Type B pancreatic cell (in vitro differentiated cells): ENCODE measurements at places on chromosomes 2 and 18.

GRCh38 chr2:221318376-221319130, 253.6 kb downstream of the EPHA4 start:
- no peaks in the 10 kb centered on the region for H3K36me3 ChIP-seq
- no peak overlapping the region for H3K4me3 ChIP-seq
- H3K4me1 ChIP-seq: peaks cover 9% of the 10 kb centered on the region

DNA sequence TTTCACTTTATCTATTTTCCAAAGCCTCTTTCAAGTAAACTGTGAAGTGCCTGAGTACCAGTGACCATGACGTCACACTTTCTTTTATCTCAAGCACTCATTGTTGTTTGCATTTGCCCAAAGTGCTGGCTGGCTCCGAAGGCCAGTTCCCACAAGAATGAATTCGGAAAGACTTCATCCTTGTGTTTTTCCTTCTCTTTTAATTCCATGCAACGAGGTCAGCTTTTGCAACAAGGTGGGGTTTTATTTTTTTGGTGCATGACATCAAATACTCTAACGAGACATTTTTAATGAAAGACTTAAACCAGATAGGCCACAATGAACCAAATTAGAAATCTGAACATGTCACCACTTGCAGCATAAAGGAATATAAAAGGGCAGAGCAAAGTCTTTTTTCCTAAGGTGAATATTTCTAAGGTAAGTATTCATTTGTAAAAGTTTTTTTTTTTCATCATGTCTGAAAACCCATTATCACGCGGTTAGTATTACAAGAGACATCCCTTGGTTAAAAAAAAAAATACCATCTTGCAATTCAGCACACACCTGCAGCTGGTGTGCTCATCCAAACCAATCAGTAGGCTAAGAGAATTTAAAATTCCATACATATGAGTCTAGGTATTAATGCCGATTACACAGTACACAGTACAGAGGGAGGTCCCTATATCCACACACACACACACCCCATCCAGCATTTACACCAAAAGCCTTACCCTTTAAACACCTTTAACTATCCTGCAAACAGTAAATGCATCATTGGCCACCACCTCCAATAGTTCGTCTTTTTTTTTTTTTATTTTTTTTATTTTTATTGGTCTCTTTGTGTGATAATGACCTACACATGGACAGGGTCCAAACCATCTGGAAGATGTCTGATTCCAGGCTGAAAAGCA, 2.3 kb downstream of the ARL4C start:
- peak overlapping the region; percentile 89 for H3K27ac ChIP-seq
- H3K36me3 ChIP-seq: peaks cover 40% of the 10 kb centered on the region
- peaks cover 12% of the 10 kb centered on the region for H3K27me3 ChIP-seq
- DNase-seq: no peak
- peaks cover 26% of the 10 kb centered on the region for H3K4me1 ChIP-seq
- peak overlapping the region; percentile 98 for H3K4me3 ChIP-seq

GRCh38 chr2:150090031-150090430, 397.4 kb downstream of the RND3 start:
- H3K27ac ChIP-seq: no peak overlapping the region

DNA sequence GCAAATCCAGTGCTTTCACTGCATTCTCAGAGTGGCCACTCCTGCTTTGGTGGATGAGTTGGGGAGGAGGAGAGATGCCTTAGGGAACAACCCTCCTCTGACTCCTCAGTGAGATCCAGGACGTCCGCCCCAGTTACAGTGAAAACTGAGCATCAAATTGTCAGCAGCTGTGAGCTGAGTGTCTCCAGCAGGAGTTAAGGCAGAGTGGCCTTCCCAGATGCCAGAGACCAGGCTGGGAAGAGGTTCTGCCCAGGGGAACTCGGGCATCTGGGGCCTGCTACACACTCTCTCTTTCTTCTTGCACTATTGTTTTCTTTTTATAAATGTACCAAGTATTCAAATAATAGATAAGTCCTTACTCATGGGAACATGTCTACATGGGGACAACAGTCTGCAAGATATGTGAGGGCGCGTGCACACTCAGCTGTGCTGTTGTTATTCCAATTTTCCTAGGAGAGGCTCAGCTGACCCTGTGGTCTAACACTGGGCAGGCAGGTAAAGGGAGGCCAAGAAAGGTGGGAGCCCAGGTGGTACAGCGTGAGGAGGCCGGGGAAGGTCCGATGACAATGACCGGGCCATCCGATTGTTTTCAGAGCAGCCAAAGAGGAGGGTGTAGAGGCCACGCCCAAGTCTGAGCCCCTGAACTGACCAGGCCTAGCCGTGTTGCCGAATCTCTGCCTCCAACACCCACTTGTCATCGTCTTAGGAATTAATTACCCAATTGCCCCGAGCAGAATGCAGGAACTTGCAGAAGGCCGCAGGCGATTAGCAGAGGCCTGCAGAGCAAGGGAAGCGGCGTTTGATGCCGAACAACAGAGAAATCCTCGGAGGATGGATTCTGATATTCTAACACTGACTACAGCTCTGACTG, 166.9 kb downstream of the ANAPC1 start:
- peaks cover 7% of the 10 kb centered on the region for H3K4me1 ChIP-seq
- no peaks in the 10 kb centered on the region for H3K27me3 ChIP-seq
- no peak for DNase-seq
- no peak overlapping the region for H3K4me3 ChIP-seq

DNA sequence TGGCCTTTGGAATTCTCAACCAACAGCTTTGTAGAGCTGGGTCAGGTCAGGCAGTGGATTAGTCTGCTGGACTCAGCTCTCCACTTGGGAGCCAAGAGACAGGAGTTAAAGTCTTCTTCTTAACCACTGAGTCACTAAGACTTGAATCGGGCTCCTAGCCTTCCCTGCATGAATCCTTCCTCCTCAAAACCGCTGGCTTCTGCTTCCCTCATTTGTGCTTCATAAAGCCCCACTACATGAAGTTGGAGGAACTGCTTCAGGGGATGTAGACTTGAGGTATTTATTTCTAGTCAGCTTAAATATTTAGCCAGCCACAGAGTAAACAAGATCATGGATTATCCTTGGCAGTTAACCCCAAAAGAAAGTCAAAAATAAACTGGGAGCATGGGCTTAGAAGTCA, 536.3 kb upstream of the TNP1 start:
- H3K27me3 ChIP-seq: peaks cover 6% of the 10 kb centered on the region
- H3K27ac ChIP-seq: no peak overlapping the region
- no peak overlapping the region for H3K4me3 ChIP-seq
- H3K36me3 ChIP-seq: peaks cover 7% of the 10 kb centered on the region
- DNase-seq: no peak

GRCh38 chr18:75212751-75213090, 2.1 kb downstream of the TSHZ1 start:
- no peak for DNase-seq
- H3K4me1 ChIP-seq: peaks cover 43% of the 10 kb centered on the region

DNA sequence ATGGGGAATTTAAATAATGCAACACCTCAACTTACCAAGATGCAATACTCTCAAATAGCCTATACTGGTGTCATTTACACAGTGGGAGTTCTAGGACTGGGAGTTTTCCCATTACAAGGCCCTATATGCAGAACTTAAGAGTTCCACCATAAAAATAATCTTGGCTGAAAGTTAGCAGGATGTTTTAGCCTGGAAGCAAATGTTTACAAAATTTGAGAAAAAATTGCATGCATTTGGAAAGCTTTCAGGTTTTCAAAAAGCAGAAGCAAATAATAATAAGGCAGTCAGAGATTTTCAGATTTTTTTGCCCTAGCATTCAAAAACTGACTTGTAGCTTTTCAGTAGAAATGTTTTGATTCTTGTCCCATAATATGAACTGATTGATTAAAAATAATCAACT, 397.3 kb downstream of the ARHGAP15 start:
- H3K36me3 ChIP-seq: no peaks in the 10 kb centered on the region
- H3K27me3 ChIP-seq: no peaks in the 10 kb centered on the region
- no peak for DNase-seq

DNA sequence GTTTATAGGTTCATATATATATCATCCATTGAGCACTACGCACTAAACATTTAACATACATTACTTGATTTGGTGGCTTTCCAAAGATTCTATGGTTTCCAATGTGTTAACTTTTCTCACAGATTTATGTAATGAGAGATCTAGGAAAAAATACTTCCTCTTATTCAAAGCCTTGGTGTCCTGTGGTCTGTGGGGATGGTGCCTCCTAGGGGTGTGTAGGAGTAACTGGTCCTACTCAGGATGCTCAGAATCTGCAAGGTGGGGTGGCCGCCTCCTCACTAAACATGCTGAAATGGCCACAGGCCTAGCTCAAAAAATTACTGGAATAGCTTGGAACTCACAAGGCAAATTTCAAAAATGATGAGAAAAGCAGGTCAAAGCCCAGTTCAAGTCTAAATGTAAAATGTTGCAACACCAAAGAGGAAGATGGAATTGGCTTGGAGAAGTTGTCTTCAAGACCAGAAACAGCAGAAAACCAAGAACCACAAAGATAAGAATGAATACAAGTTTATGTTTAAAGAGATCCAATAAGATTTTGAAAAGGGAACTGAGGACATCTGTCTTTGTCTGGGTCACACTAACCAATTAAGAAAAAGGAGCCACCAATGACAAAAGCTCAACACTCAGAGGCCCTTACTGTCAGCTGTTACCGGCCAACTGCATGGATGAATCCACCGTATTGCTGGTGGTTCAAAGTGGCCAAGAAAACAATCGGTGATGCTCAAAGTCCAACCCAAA, 11.5 kb downstream of the GPR55 start:
- H3K27ac ChIP-seq: no peak overlapping the region
- H3K4me3 ChIP-seq: no peak overlapping the region
- H3K27me3 ChIP-seq: peaks cover 6% of the 10 kb centered on the region
- DNase-seq: no peak

DNA sequence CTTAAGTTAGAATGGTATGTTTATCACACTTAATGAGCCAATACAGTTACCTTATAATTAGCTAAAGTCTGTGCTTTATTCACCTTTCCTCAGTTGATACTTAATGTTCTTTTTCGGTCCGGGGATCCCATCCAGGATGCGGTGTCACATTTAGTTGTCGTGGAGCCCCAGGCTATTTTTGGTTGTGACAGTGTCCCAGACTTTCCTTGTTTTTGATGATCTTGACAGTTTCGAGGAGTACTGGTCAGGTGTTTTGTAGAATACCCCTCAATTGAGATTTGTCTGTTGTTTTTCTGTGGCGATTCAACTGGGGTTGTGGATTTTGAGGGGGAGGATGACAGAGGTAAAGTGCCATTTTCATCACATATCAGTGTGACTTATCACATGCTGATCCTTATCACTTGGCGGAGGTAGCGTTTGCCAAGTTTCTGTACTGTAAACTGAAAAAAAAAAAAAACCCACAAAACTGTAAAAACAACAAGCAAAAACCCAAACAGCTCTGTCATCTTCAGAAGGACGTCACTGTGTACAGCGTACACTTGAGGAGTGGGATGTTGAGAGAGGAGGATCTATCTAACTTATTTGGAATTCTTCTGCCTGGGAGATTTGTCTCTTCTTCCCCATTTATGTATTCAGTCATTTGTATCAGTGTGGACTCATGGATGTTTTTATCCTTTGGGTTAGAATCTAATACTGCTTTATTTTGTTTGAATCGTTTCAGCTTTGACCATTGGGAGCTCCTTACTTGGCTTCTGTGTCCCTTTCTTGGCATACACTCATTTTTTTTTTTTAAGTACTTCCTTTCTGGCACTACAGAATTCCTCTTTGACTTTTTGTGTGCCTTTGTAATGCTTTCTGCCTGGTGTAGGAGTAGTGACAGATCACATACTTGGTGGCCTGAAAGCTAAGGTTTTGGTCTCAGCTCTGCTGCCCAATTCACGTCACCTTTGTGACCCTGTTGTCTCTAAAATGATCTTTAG, 68.1 kb downstream of the FMNL2 start:
- no peak overlapping the region for H3K4me3 ChIP-seq
- no peak for DNase-seq
- peaks cover 4% of the 10 kb centered on the region for H3K36me3 ChIP-seq
- peaks cover 53% of the 10 kb centered on the region for H3K4me1 ChIP-seq
- no peak overlapping the region for H3K27ac ChIP-seq

- no peak overlapping the region for H3K4me3 ChIP-seq
- no peak overlapping the region for H3K27ac ChIP-seq
- DNase-seq: no peak
- H3K36me3 ChIP-seq: no peaks in the 10 kb centered on the region
- peaks cover 43% of the 10 kb centered on the region for H3K4me1 ChIP-seq
- H3K27me3 ChIP-seq: no peaks in the 10 kb centered on the region
These were observed 68.4 kb upstream of the RTN4 start for GRCh38 chr2:55118643-55119083.

DNA sequence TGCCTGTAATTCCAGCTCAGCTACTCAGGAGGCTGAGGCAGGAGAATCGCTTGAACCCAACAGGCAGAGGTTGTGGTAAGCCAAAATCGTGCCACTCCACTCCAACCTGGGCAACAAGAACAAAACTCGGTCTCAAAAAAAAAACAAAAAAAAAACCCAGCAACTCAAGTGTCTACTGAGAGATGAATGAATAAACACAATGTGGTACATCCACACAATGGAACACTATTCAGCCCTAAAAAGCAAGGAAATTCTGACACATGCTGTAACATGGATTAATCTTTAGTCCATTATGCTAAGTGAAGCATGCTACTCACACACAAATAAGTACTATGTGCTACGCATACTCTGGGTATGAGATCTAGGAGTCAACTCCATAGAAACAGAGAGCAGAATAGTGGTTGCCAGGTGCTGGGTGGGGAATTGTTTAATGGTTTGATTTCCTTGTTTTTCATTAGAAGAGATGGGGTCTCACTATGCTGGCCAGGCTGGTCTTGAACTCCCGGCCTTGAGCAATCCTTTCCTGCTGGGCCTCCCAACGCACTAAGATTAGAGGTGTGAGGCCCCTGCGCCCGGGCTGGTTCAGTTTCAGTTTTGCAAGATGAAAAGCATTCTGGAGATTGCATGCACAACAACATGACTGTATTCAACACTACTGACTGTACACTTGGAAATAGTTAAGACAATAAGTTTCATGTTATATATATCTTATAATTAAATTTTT, 15.9 kb downstream of the SMPD4 start:
- peaks cover 25% of the 10 kb centered on the region for H3K36me3 ChIP-seq
- H3K4me1 ChIP-seq: no peaks in the 10 kb centered on the region
- no peak for DNase-seq
- H3K27me3 ChIP-seq: no peaks in the 10 kb centered on the region
- H3K27ac ChIP-seq: no peak overlapping the region

- no peak overlapping the region for H3K4me3 ChIP-seq
- H3K27ac ChIP-seq: no peak overlapping the region
- peaks cover 39% of the 10 kb centered on the region for H3K4me1 ChIP-seq
- no peaks in the 10 kb centered on the region for H3K27me3 ChIP-seq
These were observed 53.4 kb downstream of the LIMS1 start for GRCh38 chr2:108587621-108588020.

- no peaks in the 10 kb centered on the region for H3K27me3 ChIP-seq
These were observed 64.0 kb downstream of the PMS1 start for GRCh38 chr2:189848276-189848675.

GRCh38 chr2:129805899-129806298, 173.6 kb upstream of the RAB6C start:
- no peaks in the 10 kb centered on the region for H3K36me3 ChIP-seq
- peak overlapping the region; percentile 30 for H3K27ac ChIP-seq
- DNase-seq: no peak

DNA sequence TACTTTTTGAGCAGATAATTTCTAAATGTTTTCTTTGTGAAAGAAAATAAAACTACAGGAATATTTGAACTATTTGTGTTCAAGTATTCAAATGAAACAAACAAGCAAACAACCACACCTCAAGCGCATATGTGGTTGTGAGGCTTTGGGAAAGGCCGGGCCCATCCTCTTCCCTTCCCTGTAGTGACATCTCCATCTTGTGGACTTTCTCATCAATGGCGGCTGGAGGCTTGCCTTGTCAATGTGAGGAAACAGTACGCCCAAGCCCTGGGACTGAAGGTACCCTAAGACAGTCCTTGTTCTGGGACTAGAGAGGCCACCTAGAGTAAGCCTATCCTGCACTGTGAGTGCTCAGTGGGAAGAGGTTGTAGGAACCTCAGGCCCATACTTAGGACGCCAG, 166.8 kb downstream of the TPGS2 start:
- H3K36me3 ChIP-seq: no peaks in the 10 kb centered on the region
- H3K27ac ChIP-seq: no peak overlapping the region
